ENCODE measurements at places on chromosomes 1 and 21. TPM values are rescaled to one million over a fixed set of nuclear protein-coding genes. Genes with fewer than 3 reads are reported as not detected.

DNA sequence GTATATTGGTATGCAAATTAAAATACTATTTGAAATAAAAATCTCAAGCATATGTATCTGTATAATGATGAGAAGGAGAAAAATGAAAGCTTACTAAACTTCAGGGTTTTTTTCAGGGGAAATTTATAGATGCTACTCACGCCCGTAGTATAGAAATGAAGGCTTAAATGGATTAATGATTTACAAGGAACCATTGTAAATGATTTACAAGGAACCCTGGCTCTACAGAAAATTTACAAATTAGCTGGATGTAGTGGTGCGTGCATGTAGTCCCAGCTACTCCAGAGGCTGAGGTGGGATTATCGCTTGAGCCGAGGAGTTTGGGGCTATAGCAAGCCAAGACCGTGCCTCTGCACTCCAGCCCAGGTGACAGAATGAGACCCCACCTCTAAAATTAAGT is 150.5 kb downstream of the PCBP3 start:
- no peak for DNase-seq

DNA sequence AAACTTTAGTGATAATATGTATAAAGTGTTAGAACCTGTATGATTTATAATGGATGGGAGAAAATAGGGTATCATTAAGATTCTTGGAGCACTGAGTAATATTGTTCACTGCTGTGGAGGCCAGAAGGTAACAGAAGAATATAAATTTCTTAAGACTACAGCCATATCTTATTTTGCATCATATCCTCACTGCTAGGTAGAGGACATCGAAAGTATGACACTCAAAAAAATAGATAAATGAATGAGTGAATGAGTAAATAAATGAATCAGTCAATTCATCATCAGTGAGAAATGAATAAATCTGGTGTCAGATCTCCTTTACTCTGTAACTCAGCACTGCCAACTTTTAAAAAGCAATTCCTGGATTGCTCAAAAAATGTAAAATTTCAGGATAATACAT is 33.2 kb downstream of the RGS13 start:
- DNase-seq = no peak

GRCh38 chr1:153393926-153394325 is 3.1 kb upstream of the S100A8 start:
- no peak for DNase-seq

DNA sequence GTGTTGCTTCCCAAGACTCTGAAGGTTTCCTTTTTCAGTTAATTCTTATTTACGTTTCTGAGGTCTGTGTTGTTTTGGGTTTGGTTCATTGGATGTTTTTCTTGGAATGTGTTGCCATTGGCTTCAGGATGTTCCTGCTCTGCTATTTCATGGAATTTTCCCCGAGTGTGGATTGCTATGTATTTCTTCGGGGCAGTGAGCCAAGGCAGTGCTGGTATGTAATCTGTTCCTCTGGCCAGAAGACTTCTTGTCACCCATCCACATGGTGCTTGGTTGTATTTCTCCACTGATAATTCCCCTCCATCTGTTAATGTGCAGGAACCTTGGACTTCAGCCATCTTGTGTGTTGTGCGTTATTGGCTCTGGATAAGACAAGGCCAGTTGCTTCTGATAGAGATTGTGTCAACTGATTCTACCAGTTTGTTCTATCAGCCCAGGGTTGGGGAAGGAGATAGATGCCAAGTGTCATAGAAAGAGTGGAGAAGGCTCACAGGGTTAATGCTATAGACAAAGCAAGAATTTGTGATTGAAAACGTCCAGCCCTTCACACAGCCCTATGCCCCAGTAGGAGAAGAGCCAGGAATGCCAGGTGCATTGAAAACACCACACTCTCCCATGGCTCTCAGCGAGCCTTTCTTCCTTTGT is 505.2 kb downstream of the PLPP3 start:
- no peak for DNase-seq

DNA sequence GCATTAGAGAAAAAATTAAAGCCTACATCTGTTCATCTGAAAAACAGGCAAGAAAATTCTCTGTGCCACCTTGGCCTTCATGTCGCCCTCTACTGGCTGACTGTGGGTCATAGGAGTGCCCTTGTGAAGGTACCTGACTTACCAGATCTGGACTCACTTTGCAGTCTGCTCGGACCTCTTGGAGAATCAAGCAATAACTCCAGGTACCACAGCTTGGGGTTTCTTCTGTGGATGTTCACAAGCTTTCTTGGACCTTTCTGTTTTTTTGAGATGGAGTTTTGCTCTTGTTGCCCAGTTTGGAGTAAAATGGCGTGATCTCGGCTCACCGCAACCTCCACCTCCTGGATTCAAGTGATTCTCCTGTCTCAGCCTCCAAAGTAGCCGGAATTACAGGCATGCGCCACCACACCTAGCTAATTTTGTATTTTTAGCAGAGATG is 2.4 kb upstream of the PRAMEF18 start:
- DNase-seq = no peak

GRCh38 chr21:34924771-34925419 is 124.2 kb downstream of the RUNX1 start:
- no peak for DNase-seq

GRCh38 chr1:188706742-188707141 is 1770.9 kb downstream of the BRINP3 start:
- peak; percentile 65 for DNase-seq

DNA sequence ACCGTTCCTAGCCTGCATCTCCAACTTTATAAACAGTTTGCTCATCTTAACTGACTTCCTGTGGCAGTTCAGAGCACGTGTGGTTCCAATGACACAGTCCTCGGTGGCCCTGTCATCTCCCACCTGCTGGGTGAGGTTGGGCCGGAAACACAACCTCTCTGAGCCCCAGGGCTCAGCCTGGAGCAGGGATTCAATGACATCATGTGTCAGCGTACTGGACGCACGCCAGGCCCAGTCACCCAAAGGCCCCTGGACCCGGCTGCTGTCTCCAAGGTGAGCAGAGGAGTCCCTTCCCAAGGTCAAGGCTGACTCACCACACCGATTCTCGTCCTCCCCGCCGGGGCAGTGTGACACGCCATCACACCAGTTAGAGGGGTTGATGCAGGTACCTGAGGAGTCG is 19.9 kb downstream of the TMPRSS2 start:
- no peak for DNase-seq

DNA sequence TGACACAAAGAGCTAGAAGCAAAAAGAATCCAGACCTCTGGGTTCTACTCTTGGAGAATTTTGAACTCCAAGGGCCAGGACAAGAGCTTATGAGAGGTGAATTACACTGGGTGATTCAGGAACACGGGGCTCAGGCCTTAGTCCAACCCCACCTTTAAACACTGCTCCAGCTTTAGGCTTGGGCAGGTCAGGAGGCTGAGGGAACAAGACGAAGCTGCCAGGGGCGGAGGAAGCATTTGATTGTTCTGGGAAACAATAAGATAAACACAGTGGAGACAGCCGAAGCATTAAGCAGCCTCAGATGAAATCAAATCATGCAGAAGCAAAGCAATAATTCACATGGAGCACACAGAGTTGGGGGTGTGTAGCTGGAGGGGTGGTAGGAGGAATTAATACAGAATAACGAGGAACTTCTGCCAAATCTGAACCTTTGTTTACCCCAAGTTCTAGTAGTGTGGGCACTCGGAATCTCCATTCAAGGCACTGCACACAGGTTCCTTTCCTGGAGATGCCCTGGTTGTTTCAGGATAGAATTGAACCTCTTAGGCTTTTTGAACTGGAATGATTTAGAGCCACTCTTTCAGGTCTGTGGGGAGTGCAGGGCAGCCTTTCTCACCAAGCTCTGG is 93.2 kb downstream of the PLXNA2 start:
- DNase-seq = no peak

DNA sequence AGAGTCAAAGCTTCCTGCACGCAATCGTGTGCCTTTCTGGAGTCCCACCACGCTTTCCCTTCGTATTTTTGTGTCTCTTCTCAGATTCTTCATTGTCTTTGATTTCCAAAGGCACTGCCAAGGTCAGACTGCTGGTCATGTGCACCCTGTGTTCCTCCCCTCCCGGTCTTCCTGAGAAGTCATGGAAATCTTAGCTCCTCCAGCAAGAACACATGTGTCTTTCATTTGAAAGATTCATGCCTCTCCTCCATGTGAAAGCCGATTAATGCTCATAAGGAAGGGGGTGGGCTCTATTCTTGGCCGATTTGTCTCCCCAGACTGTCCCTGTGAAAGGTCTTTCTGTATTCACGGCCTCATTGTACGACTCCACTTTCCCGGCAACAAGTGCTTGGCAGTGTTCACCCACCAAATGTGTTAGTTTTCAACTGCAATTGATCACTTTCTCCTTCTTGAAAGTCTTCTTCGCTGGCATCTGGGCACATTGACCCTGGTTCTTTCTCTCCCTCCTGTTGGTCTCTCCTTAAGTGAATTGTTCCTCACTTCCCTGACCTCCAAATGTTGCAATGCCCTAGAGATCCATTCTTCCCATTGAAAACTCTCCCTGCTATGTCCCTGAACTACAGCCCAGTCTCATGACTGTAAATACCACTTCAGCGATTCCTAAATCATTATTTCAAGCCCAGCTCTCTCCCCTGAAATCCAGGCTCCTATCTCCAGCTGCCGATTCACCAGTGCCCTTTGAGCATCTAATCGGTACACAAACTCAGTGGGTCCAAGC is 25.4 kb downstream of the MX2 start:
- no peak for DNase-seq

DNA sequence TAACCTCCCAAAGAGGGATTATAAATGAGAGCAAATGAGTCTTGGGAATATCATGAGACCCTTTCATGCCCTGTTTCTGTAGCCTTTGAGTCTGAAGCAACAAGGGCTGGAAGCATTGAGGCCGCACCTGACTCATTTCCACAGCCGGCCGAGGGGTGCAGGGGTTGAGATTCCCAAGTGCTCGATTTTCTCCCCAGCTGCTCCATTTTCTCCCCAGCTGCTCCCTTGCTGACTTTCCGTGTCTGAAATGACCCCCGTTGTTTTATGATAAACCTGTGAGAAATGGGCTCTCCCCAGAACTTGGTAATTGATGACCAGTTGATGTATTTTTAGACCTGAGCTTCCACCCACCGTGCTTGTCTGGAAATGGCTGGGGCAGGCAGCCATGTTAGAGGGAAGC is 22.9 kb downstream of the SIM2 start:
- DNase-seq = no peak

- no peak for DNase-seq
These were observed 197.3 kb upstream of the IVNS1ABP start for GRCh38 chr1:185514311-185514710.

DNA sequence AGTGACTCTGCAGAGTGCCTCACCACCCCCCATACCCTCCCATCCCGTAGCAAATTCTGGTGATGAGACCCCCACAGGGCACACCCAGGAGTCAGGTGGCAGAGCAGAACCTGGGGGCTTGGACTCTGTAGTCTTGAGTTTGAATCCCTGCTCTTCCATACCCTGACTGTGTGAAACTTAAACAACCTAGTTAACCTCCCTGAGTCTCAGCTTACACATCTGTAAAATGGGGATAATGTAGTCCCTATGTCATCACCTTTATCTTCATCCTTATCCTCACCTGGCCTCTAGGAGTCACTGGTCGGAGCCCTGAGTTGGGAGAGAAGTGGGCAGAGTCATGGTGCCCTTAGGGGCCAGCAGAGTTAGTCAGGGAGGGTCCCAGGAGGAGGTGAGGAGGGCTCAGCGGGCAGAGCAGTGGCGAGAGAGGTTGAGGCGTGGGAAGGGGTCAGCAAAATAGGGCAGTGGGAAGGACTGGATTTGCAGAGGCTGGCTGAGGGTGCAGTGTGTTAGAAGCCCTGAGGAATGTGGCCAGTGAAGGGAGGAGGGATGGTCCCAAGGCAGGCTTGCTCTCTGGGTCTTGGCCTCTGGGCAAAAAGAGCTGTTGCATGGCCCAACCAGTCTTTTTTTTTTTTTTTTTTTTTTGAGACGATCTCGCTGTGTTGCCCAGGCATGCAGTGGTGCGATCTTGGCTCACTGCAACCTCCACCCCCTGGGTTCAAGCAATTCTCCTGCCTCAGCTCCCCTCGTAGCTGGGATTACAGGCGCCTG is 18.6 kb downstream of the C1orf167 start:
- DNase-seq = no peak

GRCh38 chr1:8674912-8675311 is 142.5 kb downstream of the RERE start:
- no peak for DNase-seq

- DNase-seq = no peak
These were observed 52.5 kb upstream of the FBXO28 start for GRCh38 chr1:224061436-224061835.

DNA sequence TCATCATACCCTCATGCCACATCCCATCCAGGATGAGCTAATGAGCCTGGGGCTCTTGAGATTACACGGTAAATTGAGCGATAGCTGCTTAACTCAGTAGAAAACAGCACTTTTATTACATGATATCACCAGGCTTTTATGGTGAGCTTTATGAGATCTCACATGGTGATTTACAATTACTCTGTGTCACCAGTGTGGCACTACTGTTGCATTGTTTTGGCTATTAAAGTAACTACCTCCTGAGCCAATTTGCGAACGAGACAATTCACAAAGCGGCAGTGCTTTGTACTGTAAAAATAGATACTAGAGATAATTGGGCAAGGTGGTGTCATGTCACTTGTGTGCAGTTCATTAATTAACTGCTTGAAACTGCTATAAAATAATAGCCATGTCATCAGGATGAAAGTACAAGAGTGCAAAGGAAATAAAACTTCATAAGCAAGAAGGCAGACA is 767.7 kb upstream of the ADGRL2 start:
- DNase-seq = no peak

GRCh38 chr1:154902938-154903566 is 33.0 kb upstream of the KCNN3 start:
- DNase-seq = no peak

GRCh38 chr21:38330666-38331065 is 73.9 kb downstream of the KCNJ15 start:
- no peak for DNase-seq

- DNase-seq = no peak
These were observed 66.8 kb downstream of the PHACTR4 start for GRCh38 chr1:28436211-28436769.

- DNase-seq = no peak
These were observed 19.5 kb downstream of the A3GALT2 start for GRCh38 chr1:33301273-33301984.

GRCh38 chr1:184199036-184199435 is 147.5 kb downstream of the TSEN15 start:
- no peak for DNase-seq

The RBM11 gene
- total RNA-seq = 4.6 TPM

The SPRR2F gene
- not detected for total RNA-seq

The PLD5 gene
- 0.89 TPM for total RNA-seq

The RHOU gene
- 1.0 TPM for total RNA-seq

The CD1B gene
- total RNA-seq = not detected

The SAMSN1 gene
- 0.14 TPM for total RNA-seq

The F3 gene
- total RNA-seq = 152 TPM

The SGIP1 gene
- 6.9 TPM for total RNA-seq

The RUNX3 gene
- 0.38 TPM for total RNA-seq

The SLAMF9 gene
- total RNA-seq = not detected

The NDUFS2 gene
- total RNA-seq = 92.4 TPM

The IFI44 gene
- total RNA-seq = 3.5 TPM

The IGSF9 gene
- 1.9 TPM for total RNA-seq

All from kidney epithelial cell (primary cell).